ENCODE measurements at places on chromosomes 13 and 19.

DNA sequence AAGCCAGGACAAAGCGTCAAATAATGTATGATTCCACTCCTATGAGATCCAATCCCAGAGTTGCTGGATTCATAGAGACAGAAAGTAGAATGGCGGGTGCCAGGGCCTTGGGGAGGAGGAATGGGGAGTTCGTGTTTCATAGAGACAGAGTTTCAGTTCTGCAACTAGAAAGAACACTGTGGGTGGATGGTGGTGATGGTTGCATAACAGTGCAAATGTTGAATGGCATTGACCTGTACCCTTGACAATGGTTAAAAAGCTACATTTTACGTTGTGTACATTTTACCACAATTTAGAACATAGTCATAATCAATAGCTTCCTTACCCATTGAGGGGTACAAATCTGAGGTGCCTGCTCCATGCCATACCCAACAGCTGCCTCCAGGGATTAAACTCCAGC is 33.4 kb downstream of the MBD3L2B start:
- no peak for DNase-seq

DNA sequence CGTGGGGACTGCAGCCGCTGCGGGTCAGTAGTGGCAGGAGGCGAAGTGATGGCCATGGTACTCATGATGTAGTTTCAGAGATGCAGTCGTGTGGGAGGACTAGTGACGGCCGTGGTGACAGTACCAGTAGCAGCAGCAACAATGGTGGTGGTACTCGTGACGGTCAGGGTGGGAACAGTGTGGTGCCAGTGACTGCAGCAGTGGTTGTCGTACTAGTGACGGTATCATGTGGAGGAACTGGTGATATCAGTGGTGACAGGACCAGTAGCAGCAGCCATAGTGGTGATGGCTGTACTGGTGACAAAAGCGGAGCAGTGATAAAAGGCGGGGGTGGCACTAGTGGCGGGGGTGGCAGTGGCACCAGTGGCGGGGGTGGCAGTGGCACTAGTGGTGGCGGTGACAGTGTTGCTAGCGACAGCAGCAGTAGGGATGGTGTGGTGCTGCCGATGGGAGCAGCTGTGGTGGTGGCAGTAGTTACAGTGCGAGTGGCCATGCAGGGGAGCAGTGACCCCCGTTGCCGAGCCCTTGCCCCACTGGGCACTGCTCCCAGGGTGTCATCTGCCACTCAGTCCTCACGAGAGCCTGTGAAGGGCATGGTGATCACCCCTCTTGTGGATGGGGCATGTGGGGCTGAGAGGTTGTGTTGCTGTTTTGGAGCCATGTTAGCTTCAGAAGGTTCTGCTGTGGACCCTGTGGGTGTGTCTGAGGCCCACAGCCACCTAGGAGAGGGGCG is 22.7 kb downstream of the ADPRHL1 start:
- no peak for DNase-seq

- DNase-seq = no peak
These were observed 7.5 kb upstream of the ATP8B3 start for GRCh38 chr19:1819341-1820255.

DNA sequence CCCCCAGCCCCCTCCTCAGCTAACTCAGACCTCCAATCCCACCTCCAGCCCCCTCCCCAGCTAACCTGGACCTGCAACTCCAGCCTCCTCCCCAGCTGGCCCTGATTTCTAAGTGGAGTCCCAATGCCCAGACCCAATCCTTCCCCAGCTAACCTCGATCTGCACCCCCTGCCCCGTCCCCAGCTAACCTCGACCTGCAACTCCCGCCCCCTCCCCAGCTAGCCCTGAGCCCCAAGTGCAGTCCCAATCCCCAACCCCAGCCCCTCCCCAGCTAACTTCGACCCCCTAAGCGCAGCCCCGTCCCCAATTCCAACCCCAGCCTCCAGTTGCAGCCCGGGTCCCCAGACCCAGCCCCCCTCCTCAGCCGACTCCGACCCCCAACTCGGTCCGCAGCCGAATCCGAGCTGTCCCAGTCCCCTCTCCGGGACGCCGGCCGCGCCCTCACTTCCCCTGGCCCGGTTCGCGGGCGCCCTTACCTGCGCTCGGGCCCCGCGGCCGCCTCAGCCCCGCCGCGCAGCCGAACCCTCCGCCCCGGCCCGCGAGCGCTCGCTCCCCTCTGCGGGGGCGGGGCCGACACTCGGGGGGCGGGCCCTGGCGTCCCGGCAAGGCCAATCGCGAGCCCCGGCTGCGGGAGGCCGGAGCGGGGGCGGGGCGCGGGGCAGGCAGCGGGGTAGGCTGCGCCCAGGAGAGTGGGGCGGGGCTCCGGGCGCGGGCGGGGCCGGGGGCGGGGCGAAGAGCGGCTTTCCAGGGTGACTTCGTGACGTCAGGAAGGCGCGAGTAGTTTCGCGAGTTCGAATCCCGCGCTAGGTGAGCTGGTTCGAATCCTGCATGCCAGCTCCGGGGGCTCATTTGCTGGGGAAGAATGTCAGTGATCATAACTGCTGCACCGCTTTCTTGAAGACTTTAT is at the start of gene GNG7:
GNG7 (minus strand) TSS at position 525 of the 907 bp plus-strand sequence. CDS start 182,006 bp downstream, outside the sequence.
- peak; percentile 85 for DNase-seq

DNA sequence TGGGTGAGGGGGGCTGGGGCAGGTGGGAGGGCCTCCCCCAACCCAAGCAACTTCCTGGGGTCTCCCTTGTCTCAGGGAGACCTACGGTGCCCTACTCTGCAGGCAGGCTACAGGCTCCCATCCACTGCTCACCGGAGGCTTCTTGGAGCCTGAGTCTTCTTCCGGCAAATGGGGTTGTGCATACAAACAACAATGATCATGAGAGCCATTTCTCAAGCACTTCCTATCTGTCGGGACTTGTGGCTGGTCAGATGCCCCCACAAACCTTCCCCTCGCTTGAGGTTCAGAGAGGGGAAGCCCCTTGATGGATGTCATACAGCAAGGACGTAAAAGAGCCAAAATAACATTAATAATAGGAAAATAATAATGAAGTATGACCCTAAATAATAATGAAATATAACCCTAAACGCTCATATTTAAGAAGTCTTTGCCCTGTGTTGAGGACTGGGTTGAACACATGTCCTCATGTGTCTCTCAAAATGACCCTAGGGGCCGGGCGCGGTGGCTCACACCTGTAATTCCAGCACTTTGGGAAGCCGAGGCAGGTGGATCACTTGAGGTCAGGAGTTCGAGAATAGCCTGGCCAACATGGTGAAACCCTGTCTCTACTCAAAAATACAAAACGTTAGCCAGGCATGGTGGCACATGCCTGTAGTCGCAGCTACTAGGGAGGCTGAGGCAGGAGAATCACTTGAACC is 727 bp downstream of the CD37 start:
- no peak for DNase-seq

DNA sequence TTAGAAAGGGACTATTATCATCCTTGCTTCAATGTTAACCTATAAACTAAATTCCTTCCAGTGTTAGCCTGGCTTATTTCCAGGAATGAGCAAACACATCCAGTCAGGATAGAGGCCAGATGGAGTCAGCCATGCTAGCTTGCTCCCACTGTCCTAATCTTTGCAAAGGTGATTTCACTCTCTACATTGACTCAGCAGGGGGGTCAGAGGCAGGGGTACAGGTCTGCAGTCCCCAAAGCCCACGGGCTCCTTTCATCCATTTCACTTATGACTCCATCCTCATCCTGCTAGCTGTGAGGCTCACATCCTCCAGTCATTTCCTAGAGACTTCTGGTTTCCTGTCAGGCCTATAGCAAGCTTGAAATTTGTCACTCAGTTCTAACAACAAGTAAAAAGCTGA is 63.4 kb upstream of the CEACAM8 start:
- no peak for DNase-seq

DNA sequence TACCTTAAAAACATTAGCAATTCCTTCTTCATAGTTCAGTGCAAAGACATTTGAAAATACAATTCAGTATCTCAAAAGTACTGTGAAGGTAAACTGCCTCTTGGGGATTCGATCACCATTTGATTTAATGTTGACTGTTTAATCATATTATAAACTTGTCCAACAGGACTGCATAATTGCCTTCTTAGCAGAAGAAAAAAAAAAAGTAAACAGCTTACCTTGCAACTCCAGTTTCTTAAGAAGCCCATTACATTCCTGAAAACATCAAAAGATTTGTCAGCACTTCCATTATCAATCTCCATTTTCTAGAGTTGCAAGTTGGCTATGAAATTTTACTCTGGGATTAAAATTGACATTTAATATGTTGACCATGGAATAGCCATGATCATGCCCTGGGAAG is 1154.6 kb downstream of the OLFM4 start:
- no peak for DNase-seq

DNA sequence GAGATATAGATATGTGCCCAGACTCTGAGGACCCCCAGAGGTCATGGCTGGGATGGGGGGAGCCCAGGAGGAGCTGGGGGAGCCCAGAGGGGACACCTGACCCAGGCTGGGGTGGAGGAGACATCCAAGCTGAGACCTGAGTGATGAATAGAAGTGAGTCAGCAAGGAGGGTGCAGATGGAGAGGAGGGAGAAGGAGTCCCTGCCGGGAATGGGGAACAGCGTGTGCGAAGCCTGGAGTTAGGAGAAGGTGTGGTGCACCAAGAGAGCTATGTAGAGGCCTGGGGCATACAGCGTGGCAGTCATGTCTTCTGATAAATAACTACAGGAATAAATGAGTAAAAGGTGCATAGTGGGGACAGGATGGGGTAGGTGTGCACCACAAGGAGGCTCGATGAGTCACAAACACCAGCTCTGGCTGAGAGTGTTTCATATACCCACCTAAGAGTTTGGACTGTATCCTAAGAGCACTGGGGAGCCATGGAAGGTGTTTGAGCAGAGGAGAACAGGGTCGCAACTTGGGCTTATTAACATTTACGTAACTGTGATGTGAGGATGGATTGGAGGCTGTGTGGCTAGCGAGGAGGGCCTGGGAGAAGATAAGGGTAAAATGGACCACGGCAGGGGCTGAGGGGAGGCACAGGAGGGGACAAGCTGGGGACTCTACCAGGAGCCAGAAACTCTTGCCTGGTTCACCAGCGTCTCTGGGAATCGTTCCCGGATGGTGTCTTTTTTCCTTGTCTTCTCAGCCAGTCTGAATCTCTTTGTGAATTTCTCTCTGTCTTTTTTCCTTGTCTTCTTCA is 1.4 kb downstream of the CEACAM18 start:
- no peak for DNase-seq

DNA sequence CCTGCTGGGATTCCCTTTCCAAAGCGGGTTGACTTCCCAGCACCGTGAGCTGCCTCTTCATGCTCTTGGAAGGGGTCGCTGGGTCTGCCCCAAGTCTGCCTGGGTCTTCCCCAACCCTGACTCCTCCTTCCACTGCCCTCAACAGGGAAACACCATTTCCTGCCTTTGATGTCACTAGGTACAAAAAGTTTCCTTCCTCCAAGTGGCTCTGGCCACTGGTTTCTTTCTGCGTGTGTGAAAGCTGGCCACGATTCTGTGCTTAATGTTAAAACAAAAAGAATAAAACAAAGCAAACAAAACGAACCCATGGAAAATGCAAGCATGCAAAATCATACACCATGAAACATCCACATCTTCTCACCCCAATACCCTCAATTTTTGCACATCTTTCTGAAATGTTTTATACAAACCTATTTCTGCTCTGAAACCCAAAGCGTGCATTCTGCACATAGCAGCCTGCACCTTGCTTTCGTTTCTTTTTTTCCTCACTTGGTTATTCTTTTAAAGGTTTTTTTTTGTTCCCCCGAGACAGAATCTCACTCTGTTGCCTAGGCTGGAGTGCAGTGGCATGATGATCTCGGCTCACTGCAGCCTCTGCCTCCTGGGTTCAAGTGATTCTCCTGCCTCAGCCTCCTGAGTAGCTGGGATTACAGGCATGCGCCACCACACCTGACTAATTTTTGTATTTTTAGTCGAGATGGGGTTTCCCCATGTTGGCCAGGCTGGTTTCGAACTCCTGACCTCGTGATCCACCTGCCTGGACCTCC is 12.5 kb upstream of the TNFSF9 start:
- DNase-seq = no peak

DNA sequence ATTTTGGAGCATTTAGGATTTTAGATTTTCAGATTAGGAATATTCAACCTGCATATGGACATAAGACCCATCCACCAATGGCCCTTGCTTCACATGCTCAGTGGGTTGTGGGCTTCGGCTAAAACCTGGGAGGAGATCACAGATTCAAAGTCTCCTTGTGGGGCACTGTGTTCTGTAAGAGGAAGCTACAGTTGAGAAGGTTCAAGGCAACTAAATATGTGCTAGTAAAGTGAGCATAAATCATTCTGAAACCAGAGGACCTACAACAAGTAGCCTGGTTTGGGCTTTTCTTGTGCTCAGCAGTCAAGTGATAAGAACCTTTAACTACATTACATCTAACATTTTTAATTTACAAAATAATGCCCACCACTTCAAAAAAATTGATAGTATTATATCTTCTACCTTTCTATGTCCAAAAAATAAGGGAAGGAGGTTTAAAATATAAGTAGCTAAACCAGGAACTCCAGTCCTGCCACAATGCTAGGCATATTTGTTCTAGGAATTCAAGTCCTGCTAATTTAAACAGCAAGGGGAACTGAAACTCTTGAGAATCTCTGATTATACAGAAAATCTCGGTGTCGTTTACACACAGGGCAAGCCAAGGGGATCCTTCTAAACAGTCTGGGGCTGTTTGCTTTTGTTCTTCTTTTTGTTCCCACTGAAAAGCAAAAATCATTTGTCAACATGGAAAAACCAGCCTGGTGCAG is 36.6 kb downstream of the FOXO1 start:
- no peak for DNase-seq

GRCh38 chr19:34838753-34839431 is 65.9 kb upstream of the ZNF599 start:
- DNase-seq = peak; percentile 22

- DNase-seq = no peak
These were observed 90.7 kb upstream of the MBNL2 start for GRCh38 chr13:97131447-97131846.

- DNase-seq = no peak
These were observed 95.7 kb downstream of the GPR12 start for GRCh38 chr13:26664876-26665275.

GRCh38 chr13:77114271-77114670 is 87.3 kb upstream of the FBXL3 start:
- DNase-seq = no peak

DNA sequence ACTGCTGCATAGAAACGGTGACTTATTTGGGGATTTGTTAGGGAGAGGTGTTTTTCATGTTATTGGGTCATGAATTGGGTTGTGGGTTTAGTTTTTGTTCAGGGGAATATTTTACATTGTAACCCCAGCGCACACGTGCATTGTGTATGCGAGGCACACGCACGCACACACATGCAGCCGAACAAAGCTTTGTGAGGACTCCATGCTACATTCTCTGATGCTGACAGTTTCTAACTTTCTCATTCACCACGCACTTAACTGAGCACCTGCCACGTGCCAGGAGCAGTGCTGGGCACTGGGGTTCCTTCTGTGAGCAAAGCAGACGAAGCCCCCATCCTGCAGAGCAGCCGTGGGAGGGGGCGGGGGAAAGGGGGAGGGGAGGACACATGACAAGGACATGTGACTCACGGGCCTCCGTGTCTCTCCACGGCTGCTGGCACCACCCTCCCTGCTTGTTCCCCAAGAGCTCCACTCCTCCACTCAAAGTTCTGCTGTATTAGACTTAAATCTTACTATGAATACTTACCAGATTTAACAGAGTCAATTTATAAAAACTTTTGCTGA is 55.6 kb downstream of the SLC7A9 start:
- DNase-seq = no peak

- DNase-seq = no peak
These were observed 11.0 kb upstream of the ACOD1 start for GRCh38 chr13:76937281-76937820.

- DNase-seq = no peak
These were observed 509 bp downstream of the KXD1 start for GRCh38 chr19:18558202-18558555.
